Upper lobe of left lung (tissue), 6 donors: ENCODE measurements at places on chromosomes 3 and 15. TPM values are rescaled to one million over a fixed set of nuclear protein-coding genes. Genes with fewer than 3 reads are reported as not detected.

GRCh38 chr3:64022451-64023186 is 675 bp downstream of the PSMD6 start:
- DNase-seq: no peak

DNA sequence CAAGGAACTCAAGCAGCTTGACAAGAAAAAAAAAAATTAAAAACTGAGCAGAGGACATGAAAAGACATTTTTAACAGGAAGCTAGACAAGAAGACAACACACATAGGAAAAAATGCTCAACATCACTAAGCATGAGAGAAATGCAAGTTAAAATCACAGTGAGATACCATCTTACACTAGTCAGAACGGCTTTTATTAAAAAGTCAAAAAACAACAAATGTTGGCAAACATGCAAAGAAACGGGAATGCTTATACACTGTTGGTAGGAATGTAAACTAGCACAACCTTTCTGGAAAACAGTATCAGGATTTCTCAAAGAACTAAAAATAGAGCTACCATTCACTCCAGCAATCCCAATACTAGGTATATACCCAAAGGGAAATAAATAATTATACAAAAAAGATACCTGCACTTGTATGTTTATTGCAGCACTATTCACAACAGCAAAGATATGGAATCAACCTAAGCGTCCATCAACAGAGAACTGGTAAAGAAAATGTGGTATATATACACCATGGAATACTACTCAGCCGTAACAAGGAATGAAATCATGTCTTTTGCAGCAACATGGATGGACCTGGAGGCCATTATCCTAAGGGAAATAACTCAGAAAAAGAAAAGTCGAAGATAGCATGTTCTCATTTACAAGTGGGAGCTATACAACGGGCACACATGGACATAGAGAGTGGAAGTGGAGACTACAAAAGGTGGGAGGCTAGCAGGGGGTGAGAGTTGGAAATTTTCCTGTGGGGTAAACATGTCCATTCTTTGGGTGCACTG is 5.2 kb downstream of the GOLIM4 start:
- no peak for DNase-seq

GRCh38 chr15:93035953-93036810 is 52.8 kb downstream of the RGMA start:
- peak; percentile 66 for DNase-seq

GRCh38 chr3:104520228-104520655 is 846.5 kb upstream of the ALCAM start:
- no peak for DNase-seq

The ANO10 gene
- 23.5 TPM for total RNA-seq

The CLDN16 gene
- total RNA-seq: 0.30 TPM
